A549 treated with CORT108297 at 1 μM for 4 hours (cell line): ENCODE measurements at places on chromosomes 6 and 20. TPM values are rescaled to one million over a fixed set of nuclear protein-coding genes. Genes with fewer than 3 reads are reported as not detected.

C6orf163 gene
- 0.06 to 0.29 TPM (median 0.15 TPM) in 5 replicates for total RNA-seq

RSPO4 gene
- not detected in 5 replicates for total RNA-seq

TAF11 gene
- 18.6 to 20.7 TPM (median 19.5 TPM) in 5 replicates for total RNA-seq

FOXF2 gene
- 19.0 to 26.9 TPM (median 26.0 TPM) in 5 replicates for total RNA-seq

TTK gene
- total RNA-seq, result 17.1 to 23.0 TPM (median 19.1 TPM) in 5 replicates

LY6G6C gene
- total RNA-seq, result 0.09 to 0.12 TPM (median 0.10 TPM) in 3 of 5 replicates, not detected in the others

ADGRB3 gene
- not detected in 5 replicates for total RNA-seq

L3MBTL3 gene
- total RNA-seq, result 2.3 to 3.7 TPM (median 3.4 TPM) in 5 replicates

HLA-DQA1 gene
- total RNA-seq, result not detected in 5 replicates

AIG1 gene
- total RNA-seq, result 23.2 to 28.7 TPM (median 26.4 TPM) in 5 replicates

LPIN3 gene
- total RNA-seq, result 8.4 to 14.9 TPM (median 11.1 TPM) in 5 replicates
